ENCODE measurements at places on chromosomes 16 and 17. TPM values are rescaled to one million over a fixed set of nuclear protein-coding genes. Genes with fewer than 3 reads are reported as not detected.

- DNase-seq = no peak
These were observed 12.6 kb downstream of the CA7 start for GRCh38 chr16:66856801-66857200.

GRCh38 chr17:56230660-56231059 is 77.4 kb downstream of the ANKFN1 start:
- DNase-seq = peak; percentile 14

GRCh38 chr17:59221159-59221847 is 992 bp downstream of the GDPD1 start:
- no peak for DNase-seq

GRCh38 chr16:84879569-84880487 is 60.0 kb downstream of the CRISPLD2 start:
- DNase-seq = no peak

CSH2 gene
- not detected for polyA plus RNA-seq

All from BJ (cell line).